NCI-H82 (cell line): ENCODE measurements at places on chromosomes 6 and 20.

- no peak for DNase-seq
Measured at GRCh38 chr6:154602296-154602695, 91.8 kb upstream of the CNKSR3 start.

GRCh38 chr20:42419814-42420532 lies 769.7 kb downstream of the PTPRT start:
- no peak for DNase-seq

GRCh38 chr6:89375427-89376267 lies 23.1 kb upstream of the UBE2J1 start:
- DNase-seq, result peak; percentile 93

GRCh38 chr6:149425754-149426153 lies 25.7 kb downstream of the SUMO4 start:
- no peak for DNase-seq

DNA sequence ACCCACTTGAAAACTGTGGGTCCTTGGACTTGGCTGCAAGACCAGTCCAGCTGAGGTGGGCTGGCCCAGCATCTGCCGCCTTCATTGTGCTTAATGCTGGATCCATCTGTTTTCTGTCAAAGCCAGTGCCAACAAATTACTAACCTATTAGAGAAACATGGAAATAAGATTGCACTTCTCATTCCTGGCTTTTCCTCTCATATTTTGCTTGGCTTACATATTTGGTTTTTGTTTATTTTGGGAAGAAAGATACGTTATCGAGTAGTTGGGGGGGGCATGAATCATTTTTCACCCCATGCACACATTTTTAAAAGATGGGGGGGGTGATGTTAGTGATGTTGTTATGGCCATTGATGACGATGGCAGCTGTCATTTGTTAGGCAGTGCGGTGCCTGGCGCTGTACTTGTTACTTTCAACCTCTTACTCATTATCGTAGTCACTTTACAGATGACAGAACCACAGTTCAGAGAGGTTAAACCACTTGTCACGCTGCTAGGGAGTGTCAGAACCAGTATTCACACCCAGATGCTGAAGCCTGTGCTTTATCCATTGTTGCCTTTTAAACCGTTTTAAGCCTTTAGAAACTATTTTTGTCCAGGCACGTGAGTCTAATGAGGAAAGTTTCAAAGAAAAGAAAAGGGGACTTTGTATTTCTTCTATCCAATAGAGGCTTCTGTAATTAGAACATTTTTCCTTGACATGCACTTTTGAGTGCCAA lies 180.0 kb downstream of the TMEM242 start:
- DNase-seq, result peak; percentile 34

DNA sequence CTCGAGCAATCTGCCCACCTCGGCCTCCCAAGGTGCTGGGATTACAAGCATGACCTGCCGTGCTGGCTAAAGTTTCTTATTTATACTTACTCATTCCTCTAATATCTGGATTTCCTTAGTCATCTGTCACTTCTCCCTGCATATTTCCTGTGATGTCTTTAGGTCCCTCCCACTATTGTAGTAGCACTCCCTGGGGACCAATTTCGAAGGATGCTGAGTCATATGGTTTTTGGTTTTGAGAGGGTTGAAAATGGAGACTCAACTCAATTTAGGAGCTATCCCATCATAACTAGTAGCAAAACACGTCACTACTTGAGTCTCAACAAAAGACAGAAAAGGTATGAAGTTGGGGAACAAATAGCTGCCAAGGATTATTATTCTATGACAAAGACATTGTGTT lies 20.2 kb downstream of the MCUR1 start:
- no peak for DNase-seq

- DNase-seq, result peak; percentile 23
Measured at GRCh38 chr20:34706912-34707784, 3.0 kb downstream of the TP53INP2 start.

- no peak for DNase-seq
Measured at GRCh38 chr6:119273272-119274196, 76.0 kb downstream of the MAN1A1 start.

GRCh38 chr6:153102605-153103318 lies 28.3 kb downstream of the RGS17 start:
- no peak for DNase-seq

- no peak for DNase-seq
Measured at GRCh38 chr6:83127976-83128375, 60.5 kb downstream of the DOP1A start.

DNA sequence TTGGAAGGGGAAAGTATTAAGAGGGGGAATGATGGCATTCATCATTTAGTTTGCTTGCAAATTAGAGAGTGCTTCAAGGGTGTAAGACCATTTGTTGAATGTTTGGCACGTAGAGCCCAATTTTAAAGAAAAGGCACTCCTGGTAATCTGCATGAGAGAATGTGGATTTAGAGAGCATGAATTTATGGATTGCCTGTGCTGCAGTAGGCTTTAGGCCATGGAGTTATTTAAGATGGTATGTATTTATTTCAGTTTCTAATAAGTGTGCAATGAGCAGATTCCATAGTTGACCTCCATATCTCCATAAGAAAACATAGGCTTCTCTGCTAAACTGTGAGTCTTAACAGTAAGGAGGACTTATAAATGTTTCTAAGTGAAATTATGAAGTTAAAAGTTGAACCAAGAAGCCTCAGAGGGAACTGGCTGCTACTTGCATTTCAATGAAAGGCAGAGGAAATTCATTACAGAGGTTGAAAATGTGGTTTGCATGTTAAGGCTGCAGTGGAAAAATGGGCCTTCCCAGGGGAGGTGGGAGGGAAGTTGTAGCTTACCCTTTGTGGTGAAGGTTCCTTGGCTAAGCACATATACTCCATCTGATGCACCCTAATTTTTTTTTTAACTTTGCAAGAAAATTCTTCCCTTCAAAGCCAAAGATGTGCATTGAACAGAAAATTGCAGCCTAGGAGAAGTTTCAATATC lies 134.2 kb downstream of the CARMIL1 start:
- no peak for DNase-seq

- no peak for DNase-seq
Measured at GRCh38 chr20:2149507-2149906, 47.9 kb downstream of the STK35 start.

DNA sequence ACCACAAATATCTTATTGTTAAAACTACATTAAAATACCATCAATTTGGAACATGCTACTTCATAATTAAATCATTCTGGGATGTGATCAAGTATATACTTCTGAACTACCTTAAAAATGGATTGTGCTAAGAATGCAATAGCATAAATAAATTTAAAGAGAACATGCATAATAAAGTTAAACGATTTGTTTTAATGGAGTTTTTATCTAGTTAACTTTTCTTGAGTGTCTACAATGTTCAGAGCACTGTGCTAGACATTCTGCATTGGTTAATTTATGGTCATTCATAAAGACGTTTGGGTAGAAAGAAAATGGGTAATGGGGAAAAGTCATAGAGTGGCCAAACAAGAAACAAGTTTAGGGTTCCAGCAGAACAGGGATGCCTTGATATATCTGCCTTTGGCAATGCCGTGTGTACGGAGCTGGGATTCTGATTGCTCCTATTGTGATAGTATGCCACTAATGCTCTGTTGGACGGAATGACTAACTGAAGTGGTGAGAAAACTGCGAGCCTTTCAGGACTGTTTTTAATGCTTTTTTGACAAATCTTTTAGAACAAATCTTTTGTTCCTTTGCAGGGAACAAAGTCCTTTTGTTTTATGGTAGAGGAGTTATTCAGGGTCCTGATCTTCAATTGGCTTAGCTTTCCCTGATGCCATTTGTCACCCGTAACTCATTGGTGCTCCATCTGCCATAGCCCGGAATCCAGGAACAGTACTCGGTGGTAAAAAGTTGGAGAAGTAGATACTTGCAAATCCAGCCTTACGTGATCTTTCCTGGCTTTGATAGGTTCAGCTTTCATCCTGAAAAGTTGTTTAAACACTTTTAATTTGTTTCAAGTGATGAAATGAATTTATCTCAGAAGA lies 162.6 kb downstream of the BCKDHB start:
- DNase-seq, result peak; percentile 7

DNA sequence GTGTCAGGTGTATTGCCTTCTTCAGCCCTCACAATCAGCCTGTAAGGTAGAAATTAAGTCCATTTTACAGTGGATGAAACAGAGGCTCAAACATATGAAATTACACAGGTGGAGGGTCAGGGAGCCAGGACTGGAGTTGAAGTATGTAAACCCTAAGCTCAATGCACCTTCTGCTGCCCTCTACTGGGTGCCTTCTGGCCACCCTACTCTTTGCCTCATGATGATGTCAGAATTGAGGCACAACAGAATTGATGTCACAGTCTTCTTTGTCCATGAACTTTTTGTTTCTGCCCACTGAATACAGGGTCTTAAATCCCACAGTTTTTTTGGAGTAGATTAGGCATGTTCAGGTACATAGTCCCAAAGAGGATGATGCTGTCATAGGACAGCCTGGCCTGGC lies 400.8 kb upstream of the CHD6 start:
- DNase-seq, result peak; percentile 69

DNA sequence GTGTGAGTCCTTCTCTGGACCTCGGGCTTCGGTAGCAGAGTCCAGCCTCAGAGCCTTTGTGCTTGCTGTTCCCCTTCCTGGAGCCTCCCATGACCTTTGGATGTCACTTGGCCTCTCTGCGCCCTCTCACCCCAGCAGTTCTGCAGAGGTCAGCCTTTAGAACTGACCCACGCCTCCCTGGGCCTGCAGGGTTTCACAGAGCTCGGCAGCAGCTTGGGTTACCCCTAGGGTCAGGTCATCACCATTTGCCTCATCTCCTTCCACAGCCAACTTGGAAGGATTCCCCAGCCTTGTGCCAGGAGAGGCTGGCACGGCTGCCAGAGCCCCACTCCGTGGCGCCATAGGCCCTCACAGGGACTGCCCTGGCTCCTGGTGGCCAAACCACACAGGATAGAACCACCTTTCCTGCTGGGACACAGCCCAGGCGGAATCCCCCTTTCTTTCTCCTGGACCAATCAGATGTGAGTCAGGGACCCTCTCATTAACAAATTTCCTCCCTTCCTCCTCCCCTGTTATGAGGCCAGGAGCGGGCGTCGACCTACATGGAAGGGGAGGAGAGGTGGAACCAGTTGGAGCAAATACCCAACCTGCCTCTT lies 13.9 kb upstream of the SIRPA start:
- no peak for DNase-seq

- DNase-seq, result no peak
Measured at GRCh38 chr20:51586005-51586440, 43.5 kb upstream of the NFATC2 start.

DNA sequence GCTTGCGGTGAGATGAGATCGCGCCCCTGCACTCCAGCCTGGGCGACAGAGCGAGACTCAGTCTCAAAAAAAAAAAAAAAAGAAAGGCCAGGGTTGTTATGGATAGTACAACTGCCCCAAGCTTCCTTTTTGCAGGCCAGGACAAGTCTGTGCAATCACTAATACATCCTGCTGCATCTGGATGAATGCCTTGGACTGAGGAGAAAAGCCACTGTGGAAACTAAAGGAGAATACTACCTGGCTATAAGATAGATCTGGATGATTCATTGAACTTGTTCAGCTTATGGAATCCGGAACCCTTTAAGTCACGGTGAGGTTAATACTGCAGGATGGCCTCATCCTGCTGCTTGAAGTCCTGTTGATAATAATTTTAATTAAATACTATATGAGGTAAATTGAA lies 278.2 kb downstream of the TFAP2A start:
- no peak for DNase-seq

GRCh38 chr20:50165684-50166554 lies 12.4 kb upstream of the PEDS1 start:
- peak; percentile 99 for DNase-seq

DNA sequence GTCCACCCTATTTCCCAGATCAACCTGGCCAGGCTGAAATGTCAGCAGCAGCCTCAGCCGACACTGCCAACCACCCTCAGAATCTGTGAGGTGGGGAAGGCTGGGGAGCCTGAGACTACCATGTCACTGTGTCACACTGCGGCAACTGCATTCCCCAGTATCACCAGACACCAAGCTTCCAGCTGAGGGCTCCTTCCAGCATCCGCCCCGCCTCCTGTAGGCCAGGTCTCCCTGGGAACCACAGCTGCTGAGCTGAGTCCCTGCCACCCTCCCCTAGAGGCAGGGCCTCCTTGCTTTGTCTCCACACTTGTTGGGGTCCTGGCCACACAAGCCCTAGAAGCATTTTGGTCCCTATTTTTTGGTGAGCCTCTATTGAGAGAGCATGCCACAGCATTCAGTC lies 115.7 kb downstream of the UNC5CL start:
- no peak for DNase-seq

- DNase-seq, result no peak
Measured at GRCh38 chr20:20195021-20195705, 142.8 kb downstream of the CFAP61 start.

DNA sequence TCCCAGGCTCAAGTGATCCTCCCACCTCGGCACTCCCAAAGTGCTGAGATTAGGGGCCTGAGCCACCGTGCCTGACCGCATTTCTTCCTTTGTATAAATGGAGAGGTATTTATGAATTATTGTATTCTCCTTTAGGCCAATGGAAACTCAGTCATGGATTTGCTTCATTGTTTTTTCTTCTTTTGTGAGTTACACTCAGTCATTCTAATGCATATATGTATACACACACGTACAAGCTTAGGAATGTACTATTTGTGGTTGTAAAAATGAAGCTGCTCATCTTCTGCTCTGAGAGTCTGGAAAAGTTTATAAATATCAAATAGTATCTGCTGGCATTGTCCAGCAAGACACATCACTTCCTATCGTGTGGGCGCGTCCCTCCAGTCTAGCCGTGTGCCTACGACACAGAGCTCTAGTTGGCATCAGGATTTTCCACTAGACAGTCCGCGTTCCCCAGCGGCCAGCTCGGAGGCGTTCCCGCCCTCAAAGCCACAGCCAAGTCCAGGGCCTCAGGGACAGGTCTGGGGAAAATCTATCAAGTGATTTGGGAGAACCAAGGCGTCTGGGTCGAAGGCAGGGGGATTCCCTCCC lies 215.2 kb downstream of the NFATC2 start:
- no peak for DNase-seq

- no peak for DNase-seq
Measured at GRCh38 chr6:113476937-113477839, 380.0 kb upstream of the MARCKS start.

GRCh38 chr6:143323729-143324470 lies 126.6 kb downstream of the ADAT2 start:
- DNase-seq, result no peak

DNA sequence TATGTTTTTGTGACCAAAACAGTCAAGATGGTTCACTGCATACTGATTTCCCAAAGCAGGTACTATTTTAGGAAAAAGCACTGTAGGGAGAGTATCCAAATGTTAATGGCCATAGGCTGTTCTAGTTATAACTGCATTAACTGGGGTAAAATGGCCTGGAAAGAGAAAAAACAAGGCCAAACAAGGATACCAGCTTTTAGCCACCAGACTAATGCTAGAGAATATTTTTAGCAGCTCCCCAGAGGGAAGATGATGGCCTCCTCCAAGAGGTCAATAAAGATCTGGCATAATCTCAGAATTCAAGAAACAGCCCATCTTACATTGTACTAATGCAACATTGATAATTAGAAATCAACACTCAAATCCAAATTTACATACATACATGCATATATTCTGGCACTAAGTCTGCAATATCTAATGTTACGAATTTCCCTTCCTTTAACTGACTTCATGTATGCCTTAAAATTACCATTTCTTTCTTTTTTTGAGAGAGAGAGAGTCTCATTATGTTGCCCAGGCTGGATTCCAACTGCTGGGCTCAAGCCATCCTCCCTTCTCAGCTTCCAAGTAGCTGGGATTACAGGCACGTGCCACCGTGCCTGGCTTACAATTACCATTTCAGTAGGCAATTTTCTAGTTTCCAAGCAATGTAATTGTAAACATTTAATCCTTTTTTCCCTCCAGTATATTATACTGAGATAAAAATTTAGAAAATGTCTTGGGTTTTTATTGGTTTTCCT lies 9.3 kb downstream of the COX7A2 start:
- no peak for DNase-seq

- peak; percentile 48 for DNase-seq
Measured at GRCh38 chr6:41531591-41532582, 14.3 kb upstream of the FOXP4 start.

- DNase-seq, result peak; percentile 72
Measured at GRCh38 chr20:45833883-45834796, 541 bp downstream of the SNX21 start.
